Kidney tubule cell (primary cell): ENCODE measurements at places on chromosomes 12 and 14.

- DNase-seq: no peak
Measured at GRCh38 chr14:24639270-24639669, 5.3 kb upstream of the GZMB start.

GRCh38 chr12:49375406-49375805 is 8.1 kb downstream of the SPATS2 start:
- DNase-seq: no peak

- DNase-seq: peak; percentile 55
Measured at GRCh38 chr12:87667378-87667777, 361.8 kb downstream of the C12orf50 start.

DNA sequence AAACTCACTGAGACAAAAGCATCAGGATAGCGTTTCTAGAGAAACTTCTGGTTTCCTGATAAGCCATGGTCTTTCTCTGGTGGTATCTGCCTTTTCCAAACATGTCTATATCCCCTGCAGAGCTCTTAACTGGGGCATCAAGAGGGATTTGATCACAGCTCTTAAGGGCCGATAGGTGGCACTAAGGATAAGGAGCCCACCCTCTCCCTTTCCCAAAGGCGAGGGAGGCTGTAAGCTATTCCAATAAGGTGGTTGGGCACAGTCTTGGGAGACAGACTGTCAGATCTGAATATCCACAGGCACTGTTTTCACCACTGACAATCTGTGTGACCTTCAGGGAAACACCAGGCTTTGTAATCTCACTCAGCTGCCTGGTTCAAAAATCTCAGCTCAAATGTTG is 206.0 kb downstream of the ADGRD1 start:
- no peak for DNase-seq

GRCh38 chr12:111503116-111503515 is 96.0 kb downstream of the ATXN2 start:
- no peak for DNase-seq

DNA sequence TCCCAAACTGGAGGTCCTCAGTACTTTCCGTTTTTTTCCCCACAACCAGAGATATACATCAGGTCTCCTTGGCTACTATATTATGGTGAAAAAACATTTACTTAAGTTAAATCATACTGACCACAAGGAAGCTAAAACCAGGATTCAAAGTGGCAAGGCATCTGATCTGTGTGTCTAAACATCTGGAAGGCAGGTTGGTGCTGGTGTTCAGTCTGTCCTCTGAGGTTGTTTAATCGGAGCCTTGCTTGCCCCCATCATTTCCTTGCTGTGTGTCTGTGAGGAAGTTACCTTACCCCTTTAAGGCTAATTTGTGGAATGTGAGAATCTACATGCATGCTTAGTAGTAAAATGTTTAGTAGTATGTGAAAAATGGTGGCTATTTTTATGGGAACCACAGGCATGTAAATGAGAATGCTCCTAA is 75.6 kb downstream of the GALNT4 start:
- DNase-seq: no peak

DNA sequence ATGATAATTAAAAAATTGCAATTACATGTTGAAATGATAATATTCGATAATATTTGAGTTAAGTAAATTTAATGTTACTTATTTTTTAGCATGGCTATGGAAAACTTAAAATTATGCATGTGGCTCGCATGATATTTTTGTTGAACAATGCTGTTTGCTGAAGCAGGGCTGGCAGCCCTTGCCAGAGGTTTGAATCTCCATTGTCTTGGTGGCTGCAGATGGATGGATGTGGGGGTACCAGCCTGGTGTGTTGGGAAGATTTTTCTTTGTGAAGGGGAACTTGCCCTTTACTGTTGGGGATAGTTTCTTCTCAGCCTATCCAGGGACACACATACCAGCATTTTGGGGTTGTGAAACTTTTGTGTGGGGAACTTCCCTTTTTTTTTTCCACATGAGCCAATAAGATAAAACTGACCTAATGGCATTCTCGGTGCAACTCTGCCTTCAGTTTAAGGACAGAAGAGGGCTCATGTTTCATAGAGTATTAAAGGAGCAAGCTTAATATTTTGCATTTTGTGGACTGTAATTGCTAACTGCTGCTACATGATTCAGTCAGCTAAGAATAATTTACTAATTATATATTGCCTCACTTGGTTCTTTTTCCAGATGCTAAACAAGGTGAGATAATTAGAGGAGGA is 8.8 kb downstream of the RASSF3 start:
- DNase-seq: peak; percentile 18

GRCh38 chr14:77640756-77641533 is 24.5 kb upstream of the SPTLC2 start:
- peak; percentile 44 for DNase-seq

DNA sequence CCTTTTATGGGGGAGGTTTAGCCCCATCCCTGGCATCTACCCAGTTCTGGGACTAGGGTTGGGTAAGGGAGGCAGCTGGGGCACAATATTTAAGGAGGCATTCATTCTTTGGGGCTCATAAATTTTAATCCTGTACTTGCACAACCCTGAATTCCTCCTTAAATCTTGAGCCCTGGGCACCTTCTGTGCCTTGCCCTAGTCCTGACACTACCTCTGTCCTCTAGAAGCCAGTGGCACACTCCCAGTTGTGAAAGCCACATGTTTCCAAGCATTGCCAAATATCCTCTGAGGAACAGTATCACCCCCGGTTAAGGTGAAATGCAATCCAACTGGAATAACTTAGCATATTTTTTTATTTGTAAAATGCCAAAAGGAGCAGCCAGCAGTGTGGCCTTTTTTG is 36.6 kb downstream of the SLC16A7 start:
- DNase-seq: no peak

- DNase-seq: no peak
Measured at GRCh38 chr14:95663226-95663797, 22.9 kb upstream of the TCL1B start.

DNA sequence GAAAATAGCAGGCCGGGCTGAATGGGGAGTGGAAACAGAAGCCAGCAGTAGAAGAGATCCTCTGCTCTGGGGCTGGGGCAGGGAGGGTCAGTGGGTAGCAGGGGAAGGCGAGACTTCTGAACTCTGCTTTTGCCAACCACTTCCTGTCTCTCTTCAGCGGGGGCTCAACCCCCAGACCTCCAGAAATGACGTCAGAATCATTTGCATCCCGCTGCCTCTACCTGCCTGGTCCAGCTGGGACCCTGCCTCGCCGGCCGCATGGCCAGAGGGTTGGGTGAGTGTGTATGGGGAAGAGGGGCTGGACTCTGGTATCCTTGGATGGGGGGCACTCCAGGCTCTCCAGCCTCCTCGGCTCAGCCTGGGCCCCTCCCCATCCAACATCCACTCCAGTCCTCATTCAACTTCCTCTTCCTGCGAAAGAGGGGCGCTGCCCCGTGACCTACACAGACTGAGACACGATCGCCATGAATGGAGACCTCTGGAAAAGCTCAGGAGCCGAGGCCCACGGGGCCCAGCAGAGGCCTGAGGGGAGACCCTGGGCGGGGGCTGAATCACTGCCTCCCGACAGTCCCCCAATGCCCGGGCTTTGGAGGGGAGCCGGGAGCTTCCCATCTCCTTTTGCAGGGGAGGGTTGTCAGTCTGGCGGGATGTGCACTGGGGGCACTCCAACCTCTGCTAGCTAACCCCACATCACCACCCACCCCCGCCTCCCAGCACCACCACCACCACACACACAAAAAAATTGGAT is 458 bp upstream of the HOXC4 start:
- no peak for DNase-seq

- no peak for DNase-seq
Measured at GRCh38 chr12:55780685-55781084, 36.8 kb downstream of the SARNP start.

- no peak for DNase-seq
Measured at GRCh38 chr14:71243697-71244096, 336.4 kb downstream of the PCNX1 start.

- DNase-seq: peak; percentile 36
Measured at GRCh38 chr14:92122351-92122677, 545 bp downstream of the CPSF2 start.

DNA sequence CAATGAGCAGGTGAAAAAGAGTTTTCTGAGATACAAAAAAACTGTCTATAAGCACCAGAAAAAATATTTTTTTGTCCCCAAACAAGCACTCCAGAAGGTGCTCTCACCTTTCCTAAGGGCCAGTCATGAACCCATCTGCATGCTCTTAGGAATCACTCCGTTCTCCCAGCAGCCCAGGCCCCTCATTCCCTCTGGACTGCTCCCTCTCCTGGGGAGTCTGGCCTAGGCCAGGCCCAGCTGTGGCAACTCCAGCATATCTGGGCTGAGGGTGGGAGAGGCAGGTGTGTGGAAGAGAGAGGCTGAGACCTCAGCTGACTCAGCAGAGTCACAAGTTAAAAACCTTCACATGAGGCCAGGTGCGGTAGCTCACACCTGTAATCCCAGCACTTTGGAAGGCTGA is 54.6 kb downstream of the TRAFD1 start:
- DNase-seq: no peak

- no peak for DNase-seq
Measured at GRCh38 chr12:11838403-11838802, 188.9 kb downstream of the ETV6 start.

- DNase-seq: no peak
Measured at GRCh38 chr14:71883094-71883493, 49.1 kb upstream of the RGS6 start.

DNA sequence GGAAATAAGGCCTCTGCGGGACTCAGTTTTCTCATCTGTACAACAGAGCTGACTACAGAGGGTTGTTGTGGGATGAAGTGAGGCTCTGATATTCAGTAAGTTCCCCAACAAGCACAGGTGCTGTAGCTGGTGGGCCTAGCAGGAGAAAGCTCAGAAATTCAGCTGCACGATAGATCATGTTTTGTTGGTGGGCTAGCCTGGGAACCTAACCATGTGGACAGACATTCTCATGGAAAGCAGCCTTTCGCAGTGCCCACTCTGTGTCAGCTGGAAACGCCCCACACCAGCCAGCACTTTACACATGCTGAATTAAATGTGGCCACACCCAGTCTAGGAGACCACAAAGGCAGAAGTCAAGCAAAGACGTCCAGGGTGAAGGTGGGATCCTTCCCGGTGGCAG is 16.1 kb downstream of the PITPNM2 start:
- DNase-seq: no peak

GRCh38 chr12:29216797-29217575 is 67.9 kb downstream of the FAR2 start:
- DNase-seq: no peak

GRCh38 chr14:105066240-105067071 is 1.2 kb upstream of the GPR132 start:
- DNase-seq: no peak

GRCh38 chr14:99509871-99510555 is 28.8 kb downstream of the CCNK start:
- DNase-seq: no peak

DNA sequence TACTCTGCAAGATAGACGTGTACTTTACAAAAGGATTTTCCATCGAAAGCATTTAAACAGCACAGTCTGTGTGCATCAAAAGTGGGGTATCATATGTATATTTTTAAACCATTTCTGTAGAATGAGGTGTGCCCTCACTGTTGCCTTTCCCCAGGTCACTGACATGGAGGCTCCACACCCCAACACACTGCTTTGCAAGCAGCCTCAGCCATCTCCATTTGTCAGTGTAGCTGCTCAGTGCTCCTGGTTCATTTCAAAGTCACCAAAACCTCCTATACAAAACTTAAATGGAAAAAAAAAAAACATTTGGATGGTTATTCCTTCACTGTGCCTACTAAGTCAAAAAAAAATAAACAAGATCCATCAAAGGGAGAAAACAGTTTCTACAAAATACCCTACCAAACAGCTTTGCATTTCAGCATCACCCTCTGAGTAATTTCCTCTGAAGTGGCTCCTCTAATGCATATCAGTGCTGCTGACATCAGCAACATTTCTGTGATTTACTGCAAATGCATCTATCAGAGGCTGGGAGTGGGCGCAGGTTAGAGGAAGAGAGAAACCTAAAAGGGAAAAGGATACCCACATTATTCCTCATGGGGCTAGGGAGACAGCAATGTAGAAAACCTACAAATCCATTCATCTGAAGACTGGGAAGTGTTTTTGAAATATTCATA is 46.0 kb downstream of the KCNK10 start:
- no peak for DNase-seq

DNA sequence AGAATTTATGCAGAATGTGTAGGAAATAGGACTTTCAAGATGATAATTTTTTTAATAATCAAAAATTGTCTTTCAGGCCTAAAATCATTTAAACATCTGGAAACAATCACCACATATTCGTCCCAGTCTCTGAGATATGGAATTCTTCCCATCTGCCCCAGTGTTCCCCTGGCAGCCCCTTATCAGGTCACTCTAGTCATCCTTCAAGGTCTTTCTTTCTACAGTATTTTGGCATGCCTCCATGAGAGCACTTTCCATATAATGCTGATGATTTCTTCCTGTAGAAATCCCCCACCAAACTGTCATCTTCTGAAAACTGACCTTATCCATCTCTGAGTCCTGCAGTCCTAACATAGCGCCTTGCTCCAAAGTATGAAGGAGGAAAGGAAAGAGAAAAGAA is 422.1 kb downstream of the RPS29 start:
- no peak for DNase-seq

- no peak for DNase-seq
Measured at GRCh38 chr12:58774731-58775130, 145.6 kb downstream of the LRIG3 start.

DNA sequence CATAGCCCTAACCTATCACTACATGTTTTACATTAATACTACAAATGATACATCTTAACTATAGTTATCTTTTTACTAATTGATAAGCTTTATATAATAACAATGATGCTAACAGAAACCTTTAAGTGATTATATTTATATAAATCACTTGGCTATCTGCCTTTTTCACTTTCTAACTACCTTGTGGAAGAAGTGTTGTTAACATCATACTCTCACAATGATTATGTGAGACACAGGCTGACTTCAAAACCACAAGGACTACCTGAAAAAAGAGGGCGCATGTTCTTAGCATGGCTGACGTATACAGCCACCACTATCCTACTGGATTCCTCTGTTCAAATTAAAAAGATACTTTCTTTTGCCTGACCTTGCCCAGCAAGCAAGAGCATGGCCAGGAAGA is 135.3 kb upstream of the SOX5 start:
- DNase-seq: no peak

DNA sequence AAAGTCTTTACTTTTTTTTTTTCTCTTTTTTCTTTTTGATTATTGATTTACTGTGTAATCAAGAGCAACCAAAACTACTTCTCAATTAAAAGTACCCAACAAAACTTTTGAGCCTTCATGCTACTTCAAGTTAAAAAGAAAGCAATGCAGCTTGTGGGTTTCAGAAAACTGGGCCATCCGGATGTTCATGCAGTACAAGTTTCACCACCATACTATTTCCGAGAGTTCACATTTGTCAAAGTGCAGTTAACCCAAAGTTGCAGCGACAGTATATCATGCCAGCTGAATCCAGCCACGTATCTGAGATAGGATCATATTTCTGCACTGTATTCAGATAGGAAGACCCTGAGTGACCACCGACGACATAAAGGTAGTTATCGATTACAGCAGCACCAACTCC is 33.0 kb downstream of the KLHL28 start:
- DNase-seq: no peak

- no peak for DNase-seq
Measured at GRCh38 chr12:6784296-6784695, 5.0 kb upstream of the CD4 start.

- DNase-seq: no peak
Measured at GRCh38 chr12:18492372-18493025, 231.2 kb downstream of the PIK3C2G start.
